Small intestine (tissue), 16 donors: ENCODE measurements at places on chromosomes 4 and X. TPM values are rescaled to one million over a fixed set of nuclear protein-coding genes. Genes with fewer than 3 reads are reported as not detected.

- H3K27me3 ChIP-seq: no peaks in the 10 kb centered on the region
- no peak overlapping the region for H3K4me3 ChIP-seq
- H3K4me1 ChIP-seq: no peaks in the 10 kb centered on the region
- H3K36me3 ChIP-seq: no peaks in the 10 kb centered on the region
Measured at GRCh38 chr4:39384563-39384962, 18.4 kb upstream of the RFC1 start.

GRCh38 chrX:115894087-115894486, 276.5 kb upstream of the AGTR2 start:
- peak overlapping the region; percentile 0 for H3K27ac ChIP-seq
- no peaks in the 10 kb centered on the region for H3K27me3 ChIP-seq

DNA sequence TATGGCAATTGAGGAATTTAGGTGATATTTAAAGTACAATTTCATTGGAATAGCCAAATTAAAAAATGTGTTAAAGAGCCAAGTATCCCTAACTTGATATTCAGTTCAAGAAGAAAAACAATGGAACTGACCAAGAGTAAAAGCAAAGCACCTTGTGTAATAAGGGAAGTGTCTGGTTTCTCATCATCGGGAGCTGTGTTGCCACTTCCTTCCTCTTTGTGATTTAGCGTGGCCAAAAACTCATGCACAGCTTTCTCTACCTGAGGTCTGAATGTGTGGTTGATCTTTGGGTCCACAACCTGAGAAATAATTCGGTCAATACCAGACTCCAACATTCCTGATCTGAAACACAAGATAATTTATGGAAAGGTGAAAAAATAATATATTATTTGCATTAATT, 12.4 kb downstream of the BOD1L1 start:
- H3K27ac ChIP-seq: no peak overlapping the region
- H3K27me3 ChIP-seq: no peaks in the 10 kb centered on the region
- H3K4me1 ChIP-seq: no peaks in the 10 kb centered on the region
- H3K4me3 ChIP-seq: no peak overlapping the region
- H3K36me3 ChIP-seq: peaks cover 20% of the 10 kb centered on the region
- DNase-seq: no peak

DNA sequence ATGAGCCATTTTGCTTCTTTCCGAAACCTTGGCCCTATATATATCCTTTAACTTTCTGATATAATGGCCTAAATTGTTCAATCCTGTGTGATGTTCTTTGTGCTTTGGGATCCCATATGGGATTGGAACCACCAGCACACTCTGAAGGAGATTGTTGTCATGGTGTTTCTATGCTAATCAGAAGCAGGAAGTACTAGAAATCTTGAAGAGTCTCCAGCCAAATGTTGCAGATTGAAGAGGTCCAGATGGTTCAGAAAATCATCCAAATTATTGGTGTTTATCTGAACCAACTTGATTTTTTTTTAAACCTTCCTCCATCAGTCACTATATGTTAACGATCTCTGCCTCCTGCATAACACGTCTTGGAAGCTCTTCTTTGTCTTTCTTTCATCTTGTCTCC, 72.8 kb downstream of the KIT start:
- DNase-seq: no peak
- no peak overlapping the region for H3K27ac ChIP-seq
- no peaks in the 10 kb centered on the region for H3K36me3 ChIP-seq
- H3K4me3 ChIP-seq: no peak overlapping the region

- no peaks in the 10 kb centered on the region for H3K36me3 ChIP-seq
- H3K4me3 ChIP-seq: no peak overlapping the region
- H3K4me1 ChIP-seq: no peaks in the 10 kb centered on the region
- no peaks in the 10 kb centered on the region for H3K27me3 ChIP-seq
Measured at GRCh38 chr4:180205276-180205675, 2037.9 kb upstream of the TENM3 start.

DNA sequence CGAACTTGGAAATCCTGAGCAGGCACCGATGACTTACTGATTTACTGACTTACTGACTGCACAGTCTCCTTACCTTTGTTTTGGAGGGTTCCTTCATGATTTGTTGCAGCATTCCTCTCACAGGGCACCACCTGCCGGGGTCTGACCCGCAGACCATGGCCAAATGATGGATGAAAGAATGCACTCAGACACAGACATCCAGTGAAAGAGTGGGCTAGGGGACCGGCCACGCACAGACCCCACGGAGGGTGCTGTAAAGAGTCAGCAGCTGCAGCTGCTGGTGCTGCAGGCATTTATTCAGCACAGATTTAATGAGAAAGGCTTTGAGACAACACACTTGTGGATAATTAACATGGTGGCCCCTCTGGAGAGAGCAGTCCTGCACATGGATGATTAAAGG, 3.4 kb downstream of the MAGEB5 start:
- no peak for DNase-seq
- no peak overlapping the region for H3K4me3 ChIP-seq
- no peaks in the 10 kb centered on the region for H3K4me1 ChIP-seq
- no peaks in the 10 kb centered on the region for H3K36me3 ChIP-seq
- no peaks in the 10 kb centered on the region for H3K27me3 ChIP-seq
- H3K27ac ChIP-seq: no peak overlapping the region

GRCh38 chr4:167613381-167613780, 379.1 kb upstream of the SPOCK3 start:
- H3K36me3 ChIP-seq: no peaks in the 10 kb centered on the region
- H3K27ac ChIP-seq: no peak overlapping the region
- no peak overlapping the region for H3K4me3 ChIP-seq

DNA sequence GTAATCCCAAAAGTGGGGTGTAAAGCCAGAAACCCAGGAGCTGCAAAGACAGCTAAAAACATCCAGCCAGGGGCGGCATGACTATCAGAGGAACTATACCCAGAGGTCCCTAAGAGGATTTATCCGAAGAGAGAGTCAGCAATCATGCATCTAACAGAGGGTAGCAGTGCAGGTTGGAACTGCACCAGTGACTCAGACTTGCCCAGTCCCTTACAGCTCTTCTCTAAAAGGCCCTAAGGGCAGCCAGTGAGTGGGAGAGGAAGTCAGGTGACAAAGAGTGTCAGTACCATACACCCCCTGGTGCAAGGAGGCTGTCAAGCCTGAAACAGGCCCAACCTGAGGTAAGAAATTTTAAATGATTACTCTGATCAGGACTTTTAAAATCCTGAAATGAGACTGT, 88.1 kb downstream of the CAMK2D start:
- H3K4me3 ChIP-seq: no peak overlapping the region
- no peak for DNase-seq
- no peaks in the 10 kb centered on the region for H3K4me1 ChIP-seq
- no peaks in the 10 kb centered on the region for H3K36me3 ChIP-seq
- H3K27ac ChIP-seq: no peak overlapping the region
- no peaks in the 10 kb centered on the region for H3K27me3 ChIP-seq

The FAT4 gene
- polyA plus RNA-seq: 1.5 TPM
